Hematopoietic multipotent progenitor cell (in vitro differentiated cells): ENCODE measurements at places on chromosomes 4 and X. TPM values are rescaled to one million over a fixed set of nuclear protein-coding genes. Genes with fewer than 3 reads are reported as not detected.

DNA sequence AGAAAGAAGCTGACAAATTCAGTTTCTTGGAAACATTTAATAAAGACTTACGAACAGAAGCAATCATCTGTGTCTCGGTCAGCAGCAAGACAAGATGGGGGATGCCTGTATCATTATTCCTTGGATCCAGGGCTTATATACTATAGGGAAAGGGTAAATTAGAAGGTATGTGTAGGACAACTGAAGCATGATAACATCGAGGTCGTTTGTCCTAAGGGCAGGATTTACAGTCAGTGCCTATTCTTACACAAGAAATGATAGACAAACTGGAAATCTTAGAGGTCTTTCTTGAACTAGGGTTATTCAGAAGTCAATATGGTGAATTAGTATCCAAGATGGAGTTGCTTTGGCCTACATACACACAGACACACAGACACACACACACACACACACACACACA, 553.0 kb downstream of the STPG2 start:
- no peak for DNase-seq

The PRRG3 gene
- total RNA-seq: not detected

DNA sequence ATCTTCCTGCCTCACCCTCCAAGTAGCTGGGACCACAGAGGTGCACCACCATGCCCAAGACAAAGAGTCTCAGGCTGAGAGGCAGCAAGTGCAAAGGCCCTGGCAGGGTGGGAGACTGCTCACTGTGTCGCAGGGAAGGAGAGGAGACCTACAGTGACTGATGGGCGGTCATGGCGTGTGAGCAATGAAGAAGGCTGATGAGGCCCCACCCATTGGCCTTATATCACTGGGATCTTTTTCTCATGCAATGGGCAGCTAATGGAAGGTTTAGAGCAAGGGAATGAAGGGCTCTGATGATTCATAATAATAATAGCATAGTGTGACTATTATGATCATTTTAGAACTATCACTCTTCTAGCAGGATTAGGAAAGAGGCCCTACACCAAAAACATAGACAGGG, 20.9 kb downstream of the FAM9C start:
- DNase-seq: no peak

The IRF2 gene
- 24.5 TPM for total RNA-seq

DNA sequence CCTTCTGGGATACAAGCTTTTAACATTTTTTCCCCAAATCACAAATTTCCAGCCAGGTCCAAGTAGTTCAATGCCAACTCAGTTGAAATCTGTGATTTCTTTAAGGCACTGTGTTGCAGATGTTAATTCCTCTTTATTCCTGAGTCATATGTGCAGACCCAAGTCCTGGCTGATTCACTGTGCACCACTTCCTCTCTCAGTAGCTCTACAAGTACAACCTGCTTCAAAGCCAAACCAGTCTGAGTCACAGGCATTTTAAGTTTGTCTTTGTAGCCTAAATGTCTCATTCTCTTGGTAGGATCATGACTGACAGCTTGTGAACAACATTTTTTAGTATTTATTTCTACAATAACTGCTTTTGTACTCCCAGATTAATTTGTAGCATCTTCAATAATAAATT, 165.6 kb upstream of the S100G start:
- no peak for DNase-seq

- DNase-seq: no peak
These were observed 39.4 kb downstream of the PPM1K start for GRCh38 chr4:88244816-88245579.

DNA sequence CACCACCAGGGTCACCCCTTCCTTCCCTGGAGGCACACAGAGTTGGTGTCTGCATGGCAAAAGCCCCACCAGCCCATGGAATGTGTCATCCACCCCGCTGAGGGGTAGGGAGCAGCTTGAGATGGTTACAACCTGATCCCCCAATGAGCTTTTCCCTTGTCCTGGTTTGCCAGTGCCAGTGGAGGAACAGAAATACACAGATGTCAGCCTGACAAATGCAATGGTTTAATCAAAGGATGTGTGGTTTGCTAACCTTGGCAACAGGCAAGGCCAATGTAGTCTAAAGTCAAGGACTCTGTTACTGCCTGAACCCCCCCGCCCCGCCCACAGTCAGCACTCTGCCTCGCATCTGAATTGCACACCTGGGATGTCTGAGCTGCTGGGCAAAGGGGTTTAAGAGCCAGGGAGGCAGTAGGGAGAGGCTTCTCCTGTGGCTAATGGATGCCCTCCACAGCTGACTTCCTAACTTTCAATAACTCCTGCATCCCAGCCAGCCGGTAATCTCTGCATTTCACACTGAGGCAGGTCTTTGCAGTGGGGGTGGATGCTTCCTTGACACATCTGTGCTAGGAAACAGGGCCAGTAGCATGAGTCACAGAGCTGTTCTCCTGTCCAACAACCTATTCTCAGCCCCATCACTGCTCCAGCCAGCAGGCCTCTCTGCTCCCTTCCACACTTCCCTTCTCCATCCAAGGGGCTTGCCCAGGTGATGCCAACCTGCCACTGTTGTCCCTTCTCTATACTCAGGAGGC, 137.5 kb downstream of the AMMECR1 start:
- DNase-seq: no peak
